ENCODE measurements at places on chromosomes 16 and 17.

DNA sequence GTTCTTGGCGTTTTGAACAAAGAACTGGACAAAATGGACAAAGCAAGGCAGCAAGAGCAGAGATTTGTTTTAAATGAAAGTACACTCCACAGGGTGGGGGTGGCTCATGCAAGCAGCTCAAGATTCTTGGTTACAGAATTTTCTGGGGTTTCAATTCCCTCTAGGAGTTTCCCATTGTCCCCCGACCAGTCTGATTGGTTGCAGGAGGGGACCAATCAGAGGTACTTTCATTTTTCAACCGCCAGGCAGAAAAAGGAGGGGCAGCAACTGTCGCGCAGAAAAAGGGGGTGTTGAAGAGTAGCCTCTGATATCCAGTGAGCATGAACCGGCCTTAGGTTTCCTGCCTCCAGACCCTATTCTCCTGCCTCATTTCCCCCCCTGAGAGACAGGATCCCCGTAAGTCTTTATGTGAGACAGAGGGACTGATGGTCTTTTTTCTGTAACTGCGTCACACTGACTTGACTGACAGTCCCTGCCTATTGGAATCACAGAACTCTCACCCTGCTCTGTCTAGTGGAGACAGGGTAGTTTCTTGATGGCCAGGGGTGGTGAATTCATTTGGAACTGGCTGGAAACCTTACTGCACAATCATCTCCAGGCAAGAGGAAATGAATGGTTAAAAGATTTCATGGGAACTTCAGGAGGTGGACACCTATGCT lies 59.4 kb upstream of the ALOX12 start:
- peak; percentile 11 for DNase-seq

GRCh38 chr17:40485851-40486521 lies 15.4 kb downstream of the TNS4 start:
- DNase-seq = peak; percentile 50

DNA sequence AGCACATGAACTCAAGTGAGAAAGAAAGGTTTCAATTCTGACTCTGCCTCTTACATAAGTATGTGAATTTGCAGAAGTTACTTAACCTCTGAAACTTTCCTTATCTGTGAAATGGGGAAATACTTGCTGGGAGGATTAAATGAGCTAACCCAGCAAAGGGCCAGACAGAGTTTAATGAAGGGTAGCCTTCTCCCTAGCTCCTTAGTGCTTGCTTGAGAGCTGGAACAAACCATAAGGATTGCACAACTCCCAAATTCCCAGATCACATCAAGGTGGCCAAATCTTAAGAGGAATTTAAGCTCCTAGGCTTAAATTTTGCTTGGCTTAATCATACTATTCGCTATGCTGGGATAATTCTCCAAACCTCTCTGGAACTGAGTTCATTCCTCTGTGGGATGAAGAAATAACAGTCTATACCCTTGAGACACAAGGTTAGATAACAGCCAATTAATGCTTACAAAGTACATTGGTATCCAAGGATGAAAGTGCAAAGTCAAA lies 11.8 kb upstream of the WSB1 start:
- DNase-seq = no peak

GRCh38 chr17:49566668-49567071 lies 9.0 kb upstream of the NXPH3 start:
- no peak for DNase-seq

DNA sequence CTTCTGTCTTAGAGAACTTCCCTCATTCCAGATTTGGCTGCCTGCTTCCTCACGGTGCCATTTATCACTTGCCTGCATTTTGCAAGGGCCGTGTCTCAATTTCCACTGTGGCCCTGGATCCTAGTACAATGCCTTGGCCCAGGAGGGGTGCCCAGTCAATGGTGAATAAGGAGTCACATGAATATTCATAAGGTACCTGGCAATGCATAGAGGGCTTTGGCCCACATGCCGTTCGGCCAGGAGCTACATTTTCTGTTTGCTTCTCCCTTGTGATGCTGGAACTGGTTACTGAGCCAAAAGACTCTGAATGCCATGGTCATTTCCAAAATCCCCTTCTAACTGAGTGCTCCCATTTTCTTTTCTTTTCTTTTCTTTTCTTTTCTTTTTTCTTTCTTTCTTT lies 4.8 kb upstream of the PIRT start:
- DNase-seq = no peak

GRCh38 chr17:19534562-19535149 lies 1.0 kb downstream of the SLC47A1 start:
- no peak for DNase-seq

DNA sequence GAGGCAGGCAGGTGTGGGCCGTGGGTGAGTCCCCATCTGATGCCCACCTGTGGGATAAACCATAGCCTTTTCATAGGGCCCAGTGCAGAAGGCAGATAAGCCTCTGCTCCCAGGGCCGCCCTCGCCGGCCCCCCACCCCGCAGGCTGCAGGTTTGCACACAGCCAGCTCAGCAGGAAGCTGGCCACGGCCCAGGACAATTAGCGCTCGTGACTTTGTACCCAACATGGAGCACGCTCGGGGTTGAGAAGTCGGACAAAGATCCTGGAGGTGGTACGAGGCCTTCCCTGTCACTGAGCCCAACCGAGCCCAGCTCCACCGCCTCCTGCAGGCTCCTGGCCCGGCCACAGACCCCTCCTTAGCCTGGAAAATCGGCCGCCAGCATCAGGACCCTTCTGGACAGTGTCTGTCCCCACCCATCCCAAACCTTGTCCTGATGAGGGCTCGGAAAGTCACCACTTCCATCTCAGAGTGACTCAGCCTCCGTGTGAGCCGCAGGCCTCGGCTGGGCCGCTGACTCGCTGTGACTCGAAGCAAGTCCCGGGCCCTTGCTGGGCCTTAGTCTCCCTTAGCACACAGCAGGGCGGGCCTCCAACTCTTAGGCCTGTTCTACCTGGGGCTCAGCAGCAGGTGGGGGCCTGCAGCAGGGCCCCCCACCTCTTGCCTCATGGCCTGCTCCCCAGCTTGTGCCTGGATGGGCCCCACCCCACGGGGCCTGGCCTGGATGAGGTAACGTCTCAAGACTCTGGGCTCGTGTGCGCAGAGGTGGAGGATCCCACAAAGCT lies 22.7 kb downstream of the FAM83G start:
- DNase-seq = peak; percentile 86

- DNase-seq = no peak
These were observed 4.2 kb downstream of the YPEL2 start for GRCh38 chr17:59335685-59336084.

GRCh38 chr17:75194879-75195278 lies 10.6 kb upstream of the NUP85 start:
- no peak for DNase-seq

DNA sequence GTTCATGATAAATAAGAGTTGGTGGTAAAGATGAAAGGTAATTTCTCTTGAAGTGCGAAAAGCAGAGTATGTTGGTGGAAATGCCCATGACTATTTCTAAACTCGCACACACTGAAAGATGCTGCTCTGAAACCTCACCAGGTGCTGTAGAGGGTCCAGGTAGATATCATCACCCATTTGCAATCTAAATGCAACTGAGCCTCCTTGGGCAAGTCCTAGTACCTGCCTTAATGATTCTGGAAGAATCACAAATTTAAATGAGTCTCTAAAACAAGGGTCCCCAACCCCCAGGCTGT lies 5.9 kb upstream of the MMD start:
- DNase-seq = no peak

DNA sequence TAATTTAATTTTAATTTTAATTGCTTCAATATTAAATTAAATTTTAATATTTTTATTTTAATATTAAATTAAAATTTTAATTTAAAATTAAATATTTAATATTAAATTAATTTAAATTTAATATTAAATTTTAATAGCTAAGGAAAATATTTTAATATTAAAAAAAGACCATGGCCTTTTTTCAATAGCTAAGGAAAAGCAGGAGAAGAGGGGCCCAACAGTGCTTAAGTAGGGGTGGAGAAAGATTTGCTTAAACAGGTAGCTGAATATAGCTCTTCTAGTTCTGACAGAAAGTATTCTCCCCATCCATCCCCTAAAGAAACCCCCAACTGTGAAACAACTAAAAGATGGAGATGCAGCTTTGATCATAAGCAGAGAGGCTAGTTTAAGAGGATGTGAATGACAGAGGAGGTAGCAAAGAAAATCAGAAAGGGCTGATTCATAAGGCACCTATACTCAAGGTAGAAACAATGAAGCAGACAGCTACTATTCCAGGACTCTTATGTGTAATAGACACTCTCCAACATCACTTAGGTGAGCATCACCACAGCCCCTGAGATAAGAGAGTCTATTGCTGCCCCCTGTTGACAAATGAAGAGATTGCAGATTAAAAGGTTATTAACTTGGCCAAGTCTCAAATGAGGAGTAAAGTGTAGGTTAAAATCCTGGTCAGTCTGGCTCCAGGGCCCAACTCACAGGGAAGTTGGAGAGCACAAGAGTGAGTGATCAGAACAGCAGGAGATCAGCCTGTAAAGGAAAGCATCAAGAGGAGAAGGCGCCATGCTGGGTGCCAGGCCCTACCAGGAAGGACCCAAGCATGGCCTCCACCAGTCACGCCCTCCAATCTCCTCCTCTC lies 7.8 kb upstream of the RNASEK start:
- peak; percentile 67 for DNase-seq

GRCh38 chr17:35749560-35750412 lies 3.3 kb downstream of the GAS2L2 start:
- DNase-seq = no peak

DNA sequence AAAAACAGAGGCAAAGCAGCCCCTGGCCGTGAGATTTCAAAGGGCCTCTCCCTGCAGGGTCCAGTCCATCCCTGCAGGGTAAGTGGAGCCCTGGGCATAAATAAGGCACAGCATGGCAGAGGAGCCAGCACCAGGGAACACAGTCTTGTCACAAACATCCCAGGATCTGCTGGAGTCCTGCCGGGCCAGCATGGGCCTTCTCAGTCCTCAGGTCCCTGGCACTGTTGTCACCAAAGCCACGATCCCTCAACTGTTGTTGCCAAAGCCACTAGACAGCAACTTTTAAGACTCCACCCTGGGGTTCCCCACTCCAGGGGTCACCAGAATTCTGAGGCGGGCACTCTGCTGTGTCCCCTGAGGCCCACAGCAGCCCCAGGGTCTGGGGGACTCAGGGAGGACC lies 47.8 kb upstream of the BAHCC1 start:
- DNase-seq = no peak

GRCh38 chr16:29840240-29840639 lies 20.0 kb downstream of the MVP start:
- DNase-seq = no peak

- no peak for DNase-seq
These were observed 219.1 kb downstream of the IRX3 start for GRCh38 chr16:54067322-54068065.

DNA sequence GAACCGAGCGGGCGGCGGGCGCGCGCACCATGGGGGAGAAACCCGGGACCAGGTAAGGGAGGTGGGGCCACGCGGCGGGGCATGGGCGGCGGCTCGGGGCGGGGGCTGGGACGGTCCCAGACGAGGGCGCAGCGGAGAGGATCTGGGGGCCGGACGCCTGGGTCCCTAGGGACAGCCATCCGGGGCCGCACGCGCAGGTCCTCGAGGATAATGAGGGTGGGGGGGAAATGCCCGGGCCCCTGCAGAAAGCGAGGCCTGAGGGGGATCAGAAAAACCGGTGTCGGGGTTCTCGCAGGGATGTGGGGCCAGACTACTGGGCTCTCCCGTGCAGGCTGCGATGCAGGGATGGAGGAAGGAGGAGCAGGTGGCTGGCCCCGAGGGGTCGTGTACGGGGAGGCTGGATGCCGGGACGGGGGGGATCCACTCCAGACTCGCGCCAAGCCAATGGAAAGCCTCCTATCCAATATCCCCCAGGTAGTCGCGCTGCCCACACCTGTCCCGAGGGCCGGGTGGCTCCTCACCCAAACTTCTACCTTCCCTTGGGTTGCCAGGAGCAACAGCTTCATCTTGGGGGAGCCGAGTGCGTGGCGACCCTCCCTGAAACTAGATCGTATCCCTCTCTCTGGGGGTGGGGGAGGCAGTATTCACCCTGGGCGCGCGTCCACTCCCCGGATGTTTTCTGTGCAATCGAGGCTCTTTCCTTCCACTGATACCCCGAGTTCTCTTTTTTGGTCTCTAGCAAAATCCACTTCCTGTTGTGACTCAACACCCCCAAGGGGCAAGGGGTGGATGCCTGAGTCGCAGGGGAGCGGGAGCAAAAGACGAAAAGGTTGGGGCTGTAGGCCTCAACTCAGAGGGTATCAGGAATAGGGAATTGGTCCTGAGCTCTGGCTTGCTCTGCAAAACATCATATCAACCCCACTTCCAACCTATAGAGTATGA lies 532 bp downstream of the ARRB2 start:
- no peak for DNase-seq

- DNase-seq = no peak
These were observed 1.2 kb upstream of the IGSF6 start for GRCh38 chr16:21653571-21653970.

DNA sequence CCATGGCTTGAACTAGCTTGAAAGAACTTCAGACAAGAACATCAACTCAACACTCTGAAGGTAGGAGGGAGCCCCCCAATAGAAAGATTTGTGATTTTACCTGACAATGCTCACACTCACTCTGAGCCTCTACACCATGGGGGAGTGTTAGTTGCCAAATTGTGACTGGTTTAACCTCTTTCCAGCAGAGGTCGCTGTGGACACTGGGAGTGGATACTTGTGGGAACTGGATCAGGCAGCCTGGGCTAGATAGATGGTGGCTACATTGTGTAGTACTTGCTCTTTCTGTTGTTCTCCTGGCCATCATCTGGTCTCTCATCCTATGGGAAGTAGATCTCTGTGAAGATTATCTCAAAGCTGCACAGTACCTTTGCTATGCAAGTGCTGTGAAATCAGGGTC lies 2.9 kb downstream of the SMPD3 start:
- DNase-seq = peak; percentile 44

GRCh38 chr16:74726716-74727115 lies 26.1 kb upstream of the MLKL start:
- DNase-seq = no peak

GRCh38 chr16:58853854-58854791 lies 120.0 kb upstream of the GOT2 start:
- DNase-seq = no peak

- DNase-seq = no peak
These were observed 49.2 kb upstream of the EMP2 start for GRCh38 chr16:10629592-10629963.

GRCh38 chr16:12801511-12802042 lies 2.1 kb downstream of the CPPED1 start:
- peak; percentile 77 for DNase-seq

- no peak for DNase-seq
These were observed 2.7 kb upstream of the CASKIN1 start for GRCh38 chr16:2199095-2199494.

- DNase-seq = no peak
These were observed 31.4 kb upstream of the CORO6 start for GRCh38 chr17:29653995-29654714.

- no peak for DNase-seq
These were observed 13.1 kb downstream of the ODAD4 start for GRCh38 chr17:41943492-41943891.

DNA sequence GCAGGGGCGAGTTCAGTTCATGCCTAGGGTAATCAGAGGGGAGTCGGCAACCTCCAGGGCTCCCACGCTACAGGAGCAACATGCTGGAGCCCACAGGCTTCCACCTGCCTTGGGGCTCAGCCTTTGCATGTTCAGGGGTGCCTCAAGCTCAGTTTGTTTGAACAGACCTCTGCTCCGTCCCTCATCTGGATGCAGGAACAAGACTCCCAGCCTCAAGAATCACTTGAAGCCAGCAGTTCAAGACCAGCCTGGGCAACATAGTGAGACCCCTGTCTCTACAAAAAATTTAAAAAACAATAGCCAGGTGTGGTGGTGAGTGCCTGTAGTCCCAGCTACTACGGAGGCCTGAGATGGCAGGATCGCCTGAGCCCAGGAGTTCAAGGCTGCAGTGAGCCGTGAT lies 4.9 kb upstream of the HSD11B2 start:
- DNase-seq = no peak

All from kidney capillary endothelial cell (primary cell).